ENCODE measurements at places on chromosomes 2 and 18.

GRCh38 chr2:106108791-106109190 lies 85.3 kb downstream of the UXS1 start:
- no peak for DNase-seq

DNA sequence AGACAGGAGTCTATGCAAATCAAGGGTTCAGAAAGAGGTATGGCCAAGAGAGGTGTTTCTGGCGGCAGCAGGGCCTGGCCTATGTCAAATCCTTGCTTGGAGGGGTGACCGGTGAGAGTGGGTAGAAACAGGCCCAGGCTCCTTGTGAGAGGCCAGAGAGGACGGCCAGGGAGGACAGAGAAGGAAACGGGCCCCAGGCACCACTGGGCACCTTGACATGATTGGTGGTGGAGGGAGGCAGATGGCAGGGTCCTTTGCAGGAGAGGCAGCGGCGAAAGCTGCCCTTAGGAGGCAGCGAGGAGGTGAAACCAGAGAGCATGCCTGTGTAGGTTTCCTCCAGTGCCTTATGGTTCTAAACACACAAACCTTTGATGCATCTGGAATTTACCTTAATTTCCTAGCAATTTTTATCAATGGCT lies 6.2 kb downstream of the RAMP1 start:
- no peak for DNase-seq

- no peak for DNase-seq
Measured at GRCh38 chr2:195514365-195514764, 142.7 kb upstream of the SLC39A10 start.

- peak; percentile 46 for DNase-seq
Measured at GRCh38 chr2:39377226-39377939, 59.7 kb downstream of the MAP4K3 start.

- DNase-seq = no peak
Measured at GRCh38 chr2:241639385-241639784, 1.9 kb downstream of the ATG4B start.

DNA sequence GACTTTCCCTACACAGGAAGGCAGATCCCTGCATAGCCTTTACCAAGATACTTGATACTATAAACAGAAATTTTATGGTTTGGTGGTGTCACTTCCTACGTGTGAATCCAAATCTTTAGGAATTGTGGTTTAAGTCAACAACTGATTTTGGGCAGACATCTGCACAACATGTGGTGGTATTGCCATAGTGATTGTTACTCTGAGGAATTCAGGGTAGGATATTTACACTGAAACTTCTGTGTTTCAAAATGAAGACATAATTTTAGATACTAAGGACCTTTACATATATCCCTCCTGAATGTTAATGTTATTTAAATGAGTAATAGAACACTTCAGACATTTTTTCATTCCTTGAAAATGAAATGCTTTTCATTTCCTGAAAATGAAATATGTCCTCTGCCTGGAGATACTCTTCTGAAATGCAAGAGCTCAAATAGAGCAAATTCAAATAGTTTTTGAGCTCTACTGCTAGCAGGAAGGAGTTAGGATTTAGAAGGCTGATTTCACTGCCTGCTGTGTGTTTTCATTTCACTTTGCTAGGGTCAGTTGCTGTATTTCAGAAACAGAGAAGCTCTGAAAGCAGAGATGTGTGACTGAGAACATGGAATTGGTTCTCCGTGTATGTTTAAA lies 77.2 kb downstream of the MDH1 start:
- DNase-seq = no peak

DNA sequence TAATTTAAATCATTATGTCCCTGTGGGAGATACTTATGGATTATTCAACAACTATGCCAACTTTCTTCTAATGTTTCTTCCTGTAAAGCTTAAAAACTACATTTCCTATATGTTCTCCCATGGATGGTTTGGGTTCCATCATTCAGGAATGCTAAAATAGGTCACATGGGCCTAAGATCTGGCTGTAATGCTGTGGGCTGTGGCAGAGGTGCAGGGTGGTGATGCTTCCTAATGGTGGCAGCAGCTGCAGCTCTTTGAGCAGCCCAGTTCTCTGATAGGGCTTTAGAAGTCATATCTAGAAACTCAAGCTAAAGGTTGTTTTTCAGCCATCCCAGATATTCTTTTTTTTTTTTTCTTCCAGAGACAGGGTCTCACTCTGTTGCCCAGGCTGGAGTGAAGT lies 266.1 kb downstream of the ZNF385B start:
- DNase-seq = no peak

- no peak for DNase-seq
Measured at GRCh38 chr2:113838744-113839444, 51.0 kb upstream of the ACTR3 start.

- no peak for DNase-seq
Measured at GRCh38 chr2:39023649-39024048, 97.2 kb downstream of the SOS1 start.

DNA sequence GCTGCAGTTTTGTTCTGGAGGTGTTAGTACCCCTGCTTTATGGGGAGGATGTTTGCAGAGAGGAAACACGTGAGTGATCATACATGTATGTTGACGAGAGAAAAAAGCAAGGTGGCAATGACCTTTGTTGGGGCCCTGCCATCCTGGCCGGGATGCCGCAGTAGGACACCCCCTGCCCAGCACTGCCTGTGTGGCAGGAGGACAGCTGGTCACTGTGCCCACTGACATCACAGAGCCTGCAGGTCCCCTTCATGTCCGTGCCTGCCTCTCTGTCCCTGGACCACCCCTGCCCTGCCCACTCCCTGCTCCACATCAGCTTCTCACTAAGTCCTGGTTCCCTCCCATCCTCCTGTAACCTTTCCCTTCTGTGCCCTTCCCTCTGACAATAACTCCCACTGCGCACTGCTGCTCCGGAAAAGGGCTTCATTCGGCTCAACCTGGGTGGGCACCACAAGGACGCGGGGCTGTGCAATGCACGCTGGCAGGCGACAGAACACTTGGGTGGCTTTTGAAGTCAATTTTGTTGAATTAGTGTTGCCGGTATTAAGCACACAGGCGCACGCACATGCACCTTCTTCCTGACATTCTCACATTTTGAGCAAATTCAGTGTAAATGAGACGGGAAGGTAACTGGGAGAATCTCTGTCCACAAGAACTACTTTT lies 51.5 kb upstream of the TWIST2 start:
- no peak for DNase-seq

- no peak for DNase-seq
Measured at GRCh38 chr2:209102319-209102718, 321.5 kb upstream of the MAP2 start.

Data from foreskin melanocyte (primary cell).